Thoracic aorta (tissue), 2 donors: ENCODE measurements at places on chromosomes 1 and 21.

DNA sequence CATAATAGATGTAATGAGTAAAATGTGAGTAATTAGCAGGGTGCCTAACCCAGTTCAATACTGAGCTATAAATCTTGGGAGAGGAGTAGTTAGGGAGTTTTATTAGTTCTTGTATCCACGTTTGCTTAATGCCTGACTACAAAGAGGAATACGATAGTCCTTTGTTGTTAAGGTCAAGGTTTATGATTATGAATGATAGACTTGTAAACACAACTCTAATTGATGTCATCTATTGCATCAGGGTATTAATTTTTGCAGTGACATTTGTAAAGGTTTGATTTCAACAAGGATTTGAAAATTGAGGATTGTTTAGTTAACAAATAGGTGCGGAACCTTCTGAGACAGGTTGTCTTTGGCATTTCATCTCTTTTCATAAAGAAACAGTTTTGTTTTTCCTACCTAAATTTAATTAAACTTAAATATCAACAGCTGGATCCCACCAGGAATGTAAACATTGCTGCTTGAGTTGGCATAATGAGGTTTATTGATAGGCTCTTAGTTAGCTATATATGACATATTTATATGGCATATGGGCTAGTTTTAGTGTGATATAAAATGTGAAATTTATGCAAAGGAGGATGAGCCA lies 9.7 kb downstream of the SOAT1 start:
- H3K36me3 ChIP-seq: peaks cover 5% of the 10 kb centered on the region
- no peaks in the 10 kb centered on the region for H3K27me3 ChIP-seq
- DNase-seq: no peak
- no peak overlapping the region for H3K4me3 ChIP-seq
- H3K27ac ChIP-seq: no peak overlapping the region
- peaks cover 4% of the 10 kb centered on the region for H3K4me1 ChIP-seq

- H3K4me1 ChIP-seq: no peaks in the 10 kb centered on the region
- H3K36me3 ChIP-seq: no peaks in the 10 kb centered on the region
- H3K27ac ChIP-seq: no peak overlapping the region
- no peak for DNase-seq
- H3K27me3 ChIP-seq: no peaks in the 10 kb centered on the region
- H3K4me3 ChIP-seq: no peak overlapping the region
Measured at GRCh38 chr1:224582041-224582440, 34.1 kb upstream of the CNIH3 start.

- peaks cover 33% of the 10 kb centered on the region for H3K4me1 ChIP-seq
- no peak overlapping the region for H3K27ac ChIP-seq
- H3K27me3 ChIP-seq: no peaks in the 10 kb centered on the region
- DNase-seq: no peak
- no peaks in the 10 kb centered on the region for H3K36me3 ChIP-seq
Measured at GRCh38 chr1:92480200-92480812, 6.4 kb downstream of the GFI1 start.

GRCh38 chr21:43001316-43001715 lies 27.0 kb downstream of the PKNOX1 start:
- DNase-seq: no peak
- no peak overlapping the region for H3K27ac ChIP-seq
- no peaks in the 10 kb centered on the region for H3K36me3 ChIP-seq

- DNase-seq: no peak
- no peak overlapping the region for H3K4me3 ChIP-seq
- H3K27ac ChIP-seq: no peak overlapping the region
- no peaks in the 10 kb centered on the region for H3K36me3 ChIP-seq
- no peaks in the 10 kb centered on the region for H3K4me1 ChIP-seq
Measured at GRCh38 chr1:152770411-152770810, 4.5 kb upstream of the LCE1F start.

- H3K4me1 ChIP-seq: no peaks in the 10 kb centered on the region
- no peak overlapping the region for H3K4me3 ChIP-seq
- DNase-seq: no peak
- H3K27ac ChIP-seq: no peak overlapping the region
- H3K36me3 ChIP-seq: no peaks in the 10 kb centered on the region
Measured at GRCh38 chr1:235617808-235618207, 31.8 kb downstream of the GNG4 start.
